ENCODE measurements at places on chromosomes 2 and 18. TPM values are rescaled to one million over a fixed set of nuclear protein-coding genes. Genes with fewer than 3 reads are reported as not detected.

GRCh38 chr18:77405096-77405495 lies 155.4 kb downstream of the GALR1 start:
- DNase-seq, result no peak

DNA sequence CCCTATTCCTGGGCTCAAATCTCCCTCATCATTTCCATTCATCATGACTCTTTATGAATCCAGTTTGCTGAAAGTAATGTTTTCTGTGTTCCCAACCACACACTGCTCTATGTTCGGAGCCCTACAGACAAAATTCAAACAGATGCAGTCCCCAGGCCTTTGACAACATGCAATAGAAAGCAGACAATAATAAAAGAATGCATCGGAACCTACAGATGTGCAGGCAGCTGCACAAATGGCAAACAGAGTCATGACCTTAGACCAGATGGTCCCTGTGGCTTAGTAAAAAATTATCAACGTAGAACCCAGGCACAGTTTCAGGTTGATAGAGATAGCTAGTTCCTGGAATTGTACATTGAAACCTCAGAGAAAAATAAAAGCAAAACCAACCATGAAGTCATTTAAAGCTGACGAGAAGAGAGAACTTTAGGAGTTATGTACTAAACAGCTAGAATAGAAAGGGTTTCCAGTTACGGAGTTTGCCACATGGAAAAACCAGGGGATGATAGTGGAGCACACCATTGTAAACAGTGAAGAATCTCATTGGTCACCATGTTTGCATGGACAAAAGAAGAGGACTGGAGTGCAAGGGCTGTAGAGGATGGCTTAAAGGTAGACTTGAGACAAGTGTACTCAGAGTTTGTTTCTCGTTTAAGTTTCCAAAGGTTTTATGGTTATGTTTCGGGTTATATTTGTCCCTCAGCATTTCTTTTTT lies 23.2 kb upstream of the ACVR1 start:
- no peak for DNase-seq

GRCh38 chr2:182359990-182360662 lies 66.7 kb downstream of the PDE1A start:
- DNase-seq, result no peak

DNA sequence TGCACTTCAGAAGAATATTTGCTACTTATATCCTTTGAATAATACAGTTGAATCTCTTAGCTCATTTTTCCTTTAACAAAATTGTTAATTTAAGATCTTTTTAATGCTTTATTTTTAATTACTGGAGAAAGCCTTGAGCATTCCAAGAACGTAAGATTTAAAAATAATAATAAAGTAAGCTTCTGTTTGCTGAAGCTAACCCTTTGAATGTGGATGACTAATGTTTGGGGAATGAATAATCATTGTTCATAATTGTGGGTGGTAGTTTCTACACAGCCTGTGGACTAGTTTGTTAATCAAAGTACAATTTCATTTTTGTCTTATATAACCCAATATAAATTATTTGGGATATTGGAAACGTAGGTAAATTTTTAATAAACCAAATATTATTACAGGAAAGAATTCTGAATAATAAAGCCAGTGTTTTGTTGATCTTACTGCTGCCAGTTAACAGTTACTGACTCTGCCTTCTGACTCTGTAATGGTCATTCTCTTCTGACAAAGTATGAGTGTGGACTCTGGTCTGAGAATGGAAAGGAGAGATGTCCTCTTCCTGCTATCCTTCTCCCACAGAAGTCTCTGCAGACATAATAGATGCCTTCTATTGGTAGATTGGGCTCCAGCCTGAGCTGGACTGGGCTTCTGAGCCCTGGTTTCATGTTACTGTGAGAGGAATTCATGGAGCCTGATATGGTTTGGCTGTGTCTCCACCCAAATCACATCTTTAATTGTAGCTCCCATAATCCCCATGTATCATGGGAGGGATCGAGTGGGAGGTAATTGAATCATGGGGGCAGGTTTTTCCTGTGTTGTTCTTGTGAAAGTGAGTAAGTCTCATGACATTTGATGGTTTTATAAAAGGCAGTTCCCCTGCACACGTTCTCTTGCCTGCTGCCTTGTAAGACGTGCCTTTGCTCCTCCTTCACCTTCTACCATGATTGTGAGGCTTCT lies 292.7 kb upstream of the SLC39A10 start:
- DNase-seq, result no peak

DNA sequence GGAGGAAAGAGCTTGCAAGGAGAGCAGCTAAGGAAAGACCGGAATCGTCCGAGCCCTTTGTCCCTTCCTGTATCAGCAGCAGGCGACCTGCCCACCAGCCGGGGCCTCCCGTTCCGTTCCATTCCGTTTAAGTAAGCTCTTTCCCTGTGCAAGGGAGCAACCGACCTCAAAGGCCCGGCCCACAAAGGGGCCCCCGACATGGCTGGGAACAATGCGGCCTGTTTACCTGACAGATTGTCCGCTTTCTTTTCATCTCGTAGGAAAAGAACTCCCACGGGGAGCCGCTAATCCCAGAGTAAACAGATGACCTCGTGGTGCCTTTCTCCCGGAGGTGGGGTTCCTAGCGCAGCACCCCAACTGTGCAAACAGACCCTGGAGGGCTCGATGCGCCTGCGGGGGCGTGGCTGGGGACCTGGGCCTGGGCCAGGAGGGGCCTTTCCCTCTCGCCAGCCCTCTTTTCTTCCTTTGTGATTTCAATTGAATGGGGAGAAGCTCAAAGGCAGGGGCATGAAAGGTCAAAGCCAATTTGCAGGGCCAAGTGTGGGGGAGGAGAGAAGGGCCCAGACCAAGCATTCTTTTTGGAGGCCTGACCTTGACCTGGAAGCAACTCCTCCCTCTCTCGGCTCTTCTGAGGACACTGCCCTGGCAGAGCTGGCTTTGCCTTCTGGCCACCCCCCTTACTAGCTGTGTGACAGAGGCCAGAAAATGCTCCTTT lies 120.2 kb downstream of the INHBB start:
- DNase-seq, result no peak

GRCh38 chr18:12586956-12587355 lies 71.0 kb downstream of the SPIRE1 start:
- DNase-seq, result no peak

- DNase-seq, result no peak
Measured at GRCh38 chr2:121906170-121906569, 150.7 kb downstream of the TSN start.

- no peak for DNase-seq
Measured at GRCh38 chr2:69310111-69311023, 76.7 kb downstream of the GFPT1 start.

GRCh38 chr2:68506170-68506569 lies 38.8 kb downstream of the APLF start:
- no peak for DNase-seq

DNA sequence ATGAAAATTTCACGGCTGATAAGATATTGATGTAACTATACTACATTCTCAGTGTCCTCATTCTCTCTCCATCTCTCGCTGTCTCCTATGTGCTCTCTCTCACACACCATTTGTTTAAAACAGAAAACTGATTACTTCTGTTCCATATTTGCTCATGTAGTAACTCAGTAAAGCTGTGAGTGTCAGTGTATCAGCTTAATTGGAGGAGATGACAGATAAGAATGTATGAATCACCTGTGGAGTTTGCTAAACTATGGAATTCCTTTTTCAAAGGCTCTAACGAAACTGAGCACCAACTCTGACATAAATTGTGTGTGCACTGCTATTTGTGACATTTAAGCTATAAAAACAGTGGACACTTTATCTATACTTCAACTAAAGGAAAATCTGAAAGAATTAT lies 1080.0 kb downstream of the DSC3 start:
- DNase-seq, result no peak

The MFSD2B gene
- 1.0 TPM for total RNA-seq

The LRRC30 gene
- not detected for total RNA-seq

The POTEC gene
- total RNA-seq, result not detected

The CAD gene
- total RNA-seq, result 173 TPM

The MAP2 gene
- 0.10 TPM for total RNA-seq

The TXNDC2 gene
- not detected for total RNA-seq

The MTCL1 gene
- 170 TPM for total RNA-seq

The HOXD3 gene
- not detected for total RNA-seq

The GPR155 gene
- total RNA-seq, result 1.9 TPM

Measured in OCI-LY7 (cell line).